ENCODE measurements at places on chromosomes 4 and X.

DNA sequence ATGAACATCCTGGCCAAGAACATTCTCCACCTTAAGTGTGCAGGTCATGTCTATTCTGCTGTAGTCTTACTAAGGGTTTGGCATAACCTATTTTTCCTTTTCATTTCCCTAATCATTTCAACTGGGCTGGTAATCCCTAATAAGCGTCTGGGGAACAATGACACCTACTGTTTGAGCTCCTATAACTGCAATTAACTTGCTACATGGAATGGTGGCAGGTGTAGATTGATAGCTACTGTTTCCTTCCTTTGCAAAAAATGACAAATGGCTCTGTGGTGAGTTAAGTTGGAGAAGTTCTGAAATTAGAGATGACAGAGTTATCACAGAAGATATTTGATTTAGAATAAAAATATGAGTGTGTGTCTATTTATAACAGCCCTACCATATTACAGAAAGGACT is 104.5 kb upstream of the NAP1L5 start:
- no peak for DNase-seq

DNA sequence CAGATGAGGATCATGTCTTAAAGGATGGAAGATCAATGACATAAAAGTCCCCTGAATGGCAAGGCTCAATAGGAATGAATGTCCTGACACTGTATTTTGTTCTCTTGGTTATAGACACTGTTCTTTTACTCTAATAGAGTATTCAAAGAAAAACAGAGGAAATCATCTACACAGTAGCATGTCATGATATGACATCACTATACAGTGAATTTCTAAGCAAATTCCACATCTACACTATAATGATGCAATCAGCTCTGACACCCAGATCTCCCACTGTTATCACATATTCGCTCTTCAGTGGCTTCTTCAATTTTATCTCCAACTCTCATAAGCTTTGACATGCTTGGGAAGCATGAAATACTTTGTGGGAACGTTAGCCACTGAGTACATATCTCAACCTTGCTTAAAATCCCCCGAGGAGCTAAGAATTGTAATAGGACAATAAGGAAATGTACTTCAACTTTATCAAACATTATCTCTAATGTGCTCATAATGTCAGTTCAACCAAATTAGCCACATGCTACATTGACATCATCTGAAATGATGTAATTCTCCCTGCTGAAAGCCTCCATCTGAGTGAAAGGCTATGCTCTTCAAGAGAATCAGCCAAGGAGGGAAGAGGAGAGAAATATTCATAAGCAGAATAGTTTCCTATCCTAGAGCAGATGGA is 139.6 kb upstream of the PTCHD1 start:
- DNase-seq = no peak

- no peak for DNase-seq
Measured at GRCh38 chr4:156662921-156663320, 308.7 kb downstream of the PDGFC start.

GRCh38 chr4:172104539-172104938 is 291.3 kb downstream of the GALNTL6 start:
- DNase-seq = no peak

DNA sequence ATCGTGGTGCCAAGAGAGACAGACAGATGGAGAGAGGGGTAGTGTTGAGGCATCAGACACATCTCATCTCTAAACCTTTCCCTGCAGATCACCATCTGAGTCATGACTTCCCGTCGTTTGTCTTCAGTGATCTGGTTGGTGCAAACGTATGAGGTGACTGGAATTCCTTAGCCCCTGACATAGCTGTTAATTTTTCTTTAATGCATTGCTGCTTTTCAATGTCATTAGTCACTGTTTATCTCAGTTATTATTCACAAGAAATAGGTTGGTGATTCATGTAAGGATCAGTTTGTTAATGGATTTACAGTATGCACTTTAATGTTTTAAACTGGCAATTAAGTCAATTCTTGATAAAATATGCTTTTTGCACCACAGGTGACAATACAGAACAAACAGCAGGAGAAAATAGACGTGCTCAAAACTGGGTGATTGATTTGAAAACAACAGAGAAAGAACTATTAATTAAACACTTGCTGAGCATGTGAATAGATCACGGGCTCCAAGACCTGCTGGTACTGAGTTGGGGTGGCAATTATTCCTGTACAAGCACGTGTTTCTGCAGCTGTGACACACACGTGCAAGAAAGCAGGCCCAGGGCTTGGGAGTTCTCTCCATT is 1.3 kb upstream of the TMEM154 start:
- no peak for DNase-seq

DNA sequence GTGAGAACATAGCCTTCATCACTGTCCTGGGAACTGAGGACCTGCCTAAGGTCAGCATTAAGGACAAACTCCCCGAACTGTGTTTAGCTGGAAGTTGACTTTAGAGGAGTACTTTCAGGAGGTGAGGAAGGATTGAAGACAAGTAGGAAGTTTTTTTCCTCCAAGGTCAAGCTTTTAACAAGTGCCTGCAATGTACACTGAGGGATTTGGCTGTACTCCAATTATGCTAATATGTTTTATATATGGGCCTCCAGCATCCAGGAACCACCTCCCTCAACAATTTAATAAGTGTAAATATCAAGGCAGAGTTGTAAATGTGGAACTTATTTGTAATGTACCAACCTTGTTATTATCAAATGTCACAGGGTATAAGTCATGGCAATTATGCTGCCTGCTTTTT is 726.2 kb downstream of the RPA4 start:
- no peak for DNase-seq

Measured in activated CD4-positive, CD25-positive, alpha-beta regulatory T cell treated with anti-CD3 and anti-CD28 coated beads, Interleukin-2, amount 50 U/mL, for 16 hours (primary cell).